SHP77 treated with DMSO at 0.1 percent for 48 hours (cell line): ENCODE measurements at places on chromosomes 13 and 19.

DNA sequence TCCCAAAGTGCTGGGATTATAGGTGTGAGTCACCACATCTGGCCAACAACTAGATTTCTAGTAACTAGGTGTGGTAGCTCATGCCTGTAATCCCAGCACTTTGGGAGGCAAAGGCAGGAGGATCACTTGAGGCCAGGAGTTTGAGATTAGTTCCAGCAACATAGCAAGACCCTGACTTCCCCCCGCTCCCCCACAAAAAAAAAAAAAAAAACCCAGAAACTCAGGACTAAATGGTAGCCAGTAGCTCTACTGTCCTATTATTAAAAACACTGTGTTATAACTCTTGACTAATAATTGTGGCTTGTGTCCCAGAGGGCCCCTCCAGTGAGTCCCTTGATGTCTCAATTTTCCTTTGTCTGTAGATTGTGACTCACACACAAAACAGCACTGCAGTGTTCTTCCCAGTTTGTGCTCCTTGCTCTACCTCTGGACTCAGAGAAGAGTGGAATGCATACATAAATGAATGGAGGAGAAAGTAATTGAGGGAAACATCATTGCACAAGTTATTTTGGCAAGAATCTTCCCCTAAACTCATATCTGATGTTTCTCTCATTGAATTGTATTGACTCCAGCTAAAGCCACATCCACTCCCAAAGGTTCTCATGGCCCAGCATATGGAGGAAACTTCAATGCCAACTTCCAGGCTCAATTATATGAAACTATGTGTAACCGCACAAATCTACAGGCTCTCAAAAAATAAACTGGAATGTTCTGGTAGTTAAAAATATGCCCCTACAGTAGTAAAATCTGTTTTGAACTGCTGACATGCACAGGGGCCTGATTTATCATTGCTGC lies 8.8 kb downstream of the TPT1 start:
- DNase-seq = no peak

- DNase-seq = no peak
Observed at GRCh38 chr13:27257648-27258253, 6.4 kb downstream of the RPL21 start.

DNA sequence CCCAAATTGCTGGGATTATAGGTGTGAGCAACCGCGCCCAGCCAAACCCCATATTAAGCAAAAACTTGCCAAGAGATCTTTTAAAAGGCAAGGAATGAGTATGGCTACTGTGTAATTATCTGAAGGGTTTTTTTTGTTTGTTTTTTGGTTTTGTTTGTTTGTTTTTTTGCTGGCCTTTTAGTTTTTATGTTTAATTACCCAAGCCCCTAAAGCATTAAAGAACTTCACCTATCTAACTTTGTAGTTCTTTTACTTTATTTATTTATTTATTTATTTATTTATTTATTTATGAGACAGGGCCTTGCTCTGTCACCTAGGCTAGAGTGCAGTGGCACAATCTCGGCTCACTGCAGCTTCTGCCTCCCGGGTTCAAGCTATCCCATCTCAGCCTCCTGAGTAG lies 40.3 kb upstream of the GARRE1 start:
- no peak for DNase-seq

- no peak for DNase-seq
Observed at GRCh38 chr19:13906521-13906904, 512 bp downstream of the CC2D1A start.

GRCh38 chr19:34416021-34416545 lies 11.9 kb downstream of the PDCD2L start:
- DNase-seq = no peak

- no peak for DNase-seq
Observed at GRCh38 chr13:19048381-19048780, 133.2 kb downstream of the TUBA3C start.

- no peak for DNase-seq
Observed at GRCh38 chr13:96346921-96347320, 257.0 kb downstream of the HS6ST3 start.

DNA sequence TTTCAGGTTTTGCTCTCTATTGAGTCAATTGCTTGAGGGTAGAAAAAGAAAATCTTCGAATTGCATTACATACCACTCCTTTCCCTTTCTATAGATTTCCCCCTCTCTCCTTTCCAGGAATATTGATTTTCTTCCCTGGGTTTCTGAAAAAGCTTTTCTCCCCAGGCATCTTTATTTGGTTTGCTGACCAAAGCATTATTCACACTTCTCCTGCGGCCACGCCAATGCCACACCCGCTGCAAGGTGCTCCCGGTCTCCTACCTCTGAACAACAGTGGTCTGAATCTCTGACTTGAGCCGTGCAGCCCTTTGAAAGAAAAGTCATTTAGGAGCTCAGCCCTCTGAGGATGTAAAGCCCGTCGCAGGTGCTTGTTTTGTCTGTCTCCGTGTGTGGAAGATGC lies 350.9 kb upstream of the TMTC4 start:
- DNase-seq = no peak

DNA sequence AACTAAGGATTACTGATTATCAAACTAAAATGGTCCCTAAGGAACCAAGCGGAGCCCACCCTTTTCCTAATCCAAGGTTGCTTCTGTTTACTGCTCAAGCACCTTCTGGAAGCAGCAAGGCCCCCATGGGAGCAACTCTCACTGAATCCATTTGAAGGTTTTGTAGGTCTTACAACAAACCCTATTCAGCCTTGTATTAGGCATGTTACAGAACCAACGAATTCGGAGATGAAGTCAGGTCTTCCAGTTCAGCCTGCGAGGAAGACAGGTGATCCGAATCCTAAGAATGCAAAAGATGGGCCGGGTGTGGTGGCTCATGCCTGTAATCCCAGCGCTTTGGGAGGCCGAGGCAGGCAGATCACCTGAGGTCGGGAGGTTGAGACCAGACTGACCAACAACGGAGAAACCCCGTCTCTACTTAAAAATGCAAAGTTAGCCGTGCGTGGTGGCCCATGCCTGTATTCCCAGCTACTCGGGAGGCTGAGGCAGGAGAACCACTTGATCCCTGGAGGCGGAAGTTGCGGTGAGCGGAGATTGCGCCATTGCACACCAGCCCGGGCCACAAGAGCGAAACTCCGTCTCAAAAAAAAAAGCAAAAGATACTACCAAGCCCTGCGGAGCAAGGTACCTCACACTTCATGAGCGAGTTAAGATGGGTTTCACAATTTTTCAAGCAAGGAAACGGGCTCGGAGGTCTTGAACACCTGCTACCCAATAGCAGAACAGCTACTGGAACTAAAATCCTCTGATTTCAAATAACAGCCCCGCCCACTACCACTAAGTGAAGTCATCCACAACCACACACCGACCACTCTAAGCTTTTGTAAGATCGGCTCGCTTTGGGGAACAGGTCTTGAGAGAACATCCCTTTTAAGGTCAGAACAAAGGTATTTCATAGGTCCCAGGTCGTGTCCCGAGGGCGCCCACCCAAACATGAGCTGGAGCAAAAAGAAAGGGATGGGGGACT lies 609 bp downstream of the ZAR1L start:
- peak; percentile 62 for DNase-seq

- DNase-seq = peak; percentile 54
Observed at GRCh38 chr19:39557811-39558623, 18.1 kb upstream of the EID2 start.

- peak; percentile 62 for DNase-seq
Observed at GRCh38 chr13:96052656-96053002, 572 bp downstream of the UGGT2 start.

DNA sequence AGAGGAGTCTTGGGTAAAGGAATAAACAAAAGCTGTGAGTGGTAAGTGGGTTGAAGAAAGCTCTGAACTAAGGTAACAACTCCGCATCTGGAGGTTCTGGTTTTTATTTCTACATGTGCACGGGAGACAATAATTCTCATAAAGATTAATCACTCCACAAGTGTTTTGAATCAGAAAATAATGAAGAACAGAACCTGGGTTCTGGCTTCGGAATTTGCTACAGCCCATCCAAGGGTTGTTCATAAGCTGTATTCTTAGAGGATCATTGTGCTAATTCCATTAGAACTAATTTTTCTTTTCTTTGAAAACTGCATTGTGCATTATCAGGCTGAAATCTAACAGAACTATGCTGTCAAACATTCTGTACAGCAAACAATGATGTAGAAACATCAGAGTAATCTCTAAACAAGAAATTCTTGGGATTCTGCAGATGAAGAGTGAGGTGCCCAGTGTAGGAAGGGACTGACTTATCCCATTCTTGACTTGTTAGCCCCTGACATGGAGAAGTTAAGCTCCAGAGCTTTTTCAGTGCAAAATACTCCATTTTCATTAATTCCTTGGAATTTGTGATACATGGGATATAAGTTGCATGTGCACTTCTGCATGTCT lies 368.2 kb downstream of the COG6 start:
- no peak for DNase-seq
